CD4-positive, alpha-beta memory T cell (primary cell): ENCODE measurements at places on chromosomes 7 and 10. TPM values are rescaled to one million over a fixed set of nuclear protein-coding genes. Genes with fewer than 3 reads are reported as not detected.

NEURL1 gene
- polyA plus RNA-seq = 0.76 TPM

GRCh38 chr10:113319479-113319878 is 233.4 kb upstream of the HABP2 start:
- no peaks in the 10 kb centered on the region for H3K36me3 ChIP-seq
- H3K4me3 ChIP-seq = no peak overlapping the region
- no peak overlapping the region for H3K27ac ChIP-seq

DNA sequence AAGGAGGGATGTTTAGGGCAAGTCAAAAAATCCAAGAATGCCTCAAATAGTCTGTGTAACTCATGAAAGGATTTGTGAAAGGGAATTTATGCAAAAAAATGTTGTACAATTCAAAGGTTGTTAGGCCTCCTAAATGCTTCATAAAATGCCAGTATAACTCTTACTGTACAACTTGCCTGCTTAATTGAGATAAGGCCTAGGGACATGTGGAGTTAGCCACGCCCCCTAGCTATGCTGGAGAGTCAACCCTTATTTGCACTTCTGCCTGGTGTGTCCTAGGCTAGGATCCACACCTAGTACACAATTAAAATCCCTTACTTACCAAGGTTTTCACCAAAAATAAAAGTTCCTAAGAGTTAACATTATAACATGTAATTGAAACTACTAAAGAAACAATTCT is 77.2 kb downstream of the ZNF680 start:
- H3K27ac ChIP-seq = no peak overlapping the region
- H3K27me3 ChIP-seq = no peaks in the 10 kb centered on the region
- no peaks in the 10 kb centered on the region for H3K36me3 ChIP-seq
- H3K4me1 ChIP-seq = no peaks in the 10 kb centered on the region
- no peak overlapping the region for H3K4me3 ChIP-seq
- DNase-seq = no peak

GRCh38 chr7:157709531-157710251 is 372.9 kb downstream of the DNAJB6 start:
- H3K4me1 ChIP-seq = no peaks in the 10 kb centered on the region
- no peak overlapping the region for H3K27ac ChIP-seq
- no peaks in the 10 kb centered on the region for H3K27me3 ChIP-seq
- DNase-seq = no peak
- H3K4me3 ChIP-seq = no peak overlapping the region

GRCh38 chr7:473870-474604 is 45.6 kb downstream of the PDGFA start:
- H3K27me3 ChIP-seq = no peaks in the 10 kb centered on the region
- H3K36me3 ChIP-seq = no peaks in the 10 kb centered on the region
- no peak for DNase-seq
- H3K4me1 ChIP-seq = no peaks in the 10 kb centered on the region
- no peak overlapping the region for H3K27ac ChIP-seq

- H3K27me3 ChIP-seq = no peaks in the 10 kb centered on the region
- no peaks in the 10 kb centered on the region for H3K4me1 ChIP-seq
- no peaks in the 10 kb centered on the region for H3K36me3 ChIP-seq
- DNase-seq = no peak
- H3K4me3 ChIP-seq = no peak overlapping the region
These were observed 92.3 kb downstream of the PRLHR start for GRCh38 chr10:118503192-118503591.

- H3K4me3 ChIP-seq = no peak overlapping the region
- peaks cover 22% of the 10 kb centered on the region for H3K4me1 ChIP-seq
- no peaks in the 10 kb centered on the region for H3K27me3 ChIP-seq
- no peak overlapping the region for H3K27ac ChIP-seq
- peaks cover 91% of the 10 kb centered on the region for H3K36me3 ChIP-seq
These were observed 5.9 kb downstream of the MCM7 start for GRCh38 chr7:100095289-100095688.

DNA sequence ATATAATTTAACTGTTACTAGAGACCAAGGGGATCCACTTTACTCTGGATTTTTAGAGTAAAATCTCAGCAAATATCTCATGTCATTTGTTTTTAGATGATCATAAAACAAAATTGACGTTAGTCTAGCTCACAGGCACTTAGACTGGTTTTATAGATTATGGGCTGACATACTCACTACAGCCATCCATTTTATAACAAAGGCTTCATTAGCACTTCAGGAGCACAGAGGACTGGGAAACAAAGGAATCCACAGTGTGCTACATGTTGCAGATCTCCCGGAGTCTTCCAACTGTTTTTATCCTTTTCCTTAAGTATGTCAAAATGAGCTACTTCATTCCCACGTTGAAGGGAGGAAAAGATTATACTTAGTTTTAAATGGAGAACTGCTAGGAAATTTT is 15.9 kb upstream of the SCRN1 start:
- no peak for DNase-seq
- H3K27ac ChIP-seq = no peak overlapping the region
